ENCODE measurements at places on chromosomes 12 and 14.

DNA sequence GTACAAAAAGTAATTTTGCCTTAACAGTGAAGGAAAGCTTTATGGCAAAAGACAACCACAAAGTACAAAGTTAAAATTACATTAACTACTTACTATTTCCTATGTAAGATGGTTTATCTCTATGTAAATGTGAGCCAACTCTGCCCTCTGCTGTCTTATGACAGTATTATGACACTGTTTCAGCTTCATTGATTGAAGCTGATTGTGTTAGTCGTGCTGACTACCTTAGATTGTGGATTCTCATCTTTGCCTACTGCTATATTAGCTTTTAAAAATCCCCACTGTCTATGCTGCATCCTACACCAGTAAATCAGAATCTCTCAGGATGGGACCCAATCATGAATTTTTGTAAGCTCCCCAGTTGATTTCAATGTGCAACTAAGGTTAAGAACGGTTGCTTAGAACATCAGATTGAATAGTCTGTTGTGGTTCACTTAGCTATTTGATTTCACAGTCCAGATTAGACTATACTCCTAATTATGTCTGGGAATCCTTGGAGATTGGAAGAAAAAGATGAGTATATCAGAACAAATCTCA is 12.2 kb upstream of the SPTB start:
- DNase-seq, result peak; percentile 70

- DNase-seq, result no peak
Measured at GRCh38 chr12:93167841-93168492, 209.8 kb upstream of the NUDT4 start.

DNA sequence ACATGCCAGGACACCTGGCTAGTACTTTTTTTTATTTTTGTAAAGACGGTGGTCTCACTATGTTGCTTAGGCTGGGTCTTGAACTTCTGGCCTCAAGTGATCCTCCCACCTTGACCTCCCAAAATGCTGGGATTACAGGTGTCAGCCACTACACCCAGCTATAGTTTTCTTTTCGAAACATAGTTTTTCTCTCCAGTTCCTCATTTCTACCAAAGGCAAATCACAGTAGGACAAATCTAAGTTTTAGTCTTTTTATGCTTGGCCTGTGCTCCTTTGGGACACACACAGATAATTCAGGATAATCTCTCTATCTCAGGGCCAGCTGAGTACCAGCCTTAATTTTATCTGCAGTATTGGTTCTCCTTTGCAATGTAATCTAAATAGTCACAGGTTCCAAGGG is 100.7 kb downstream of the KCNMB4 start:
- DNase-seq, result no peak

DNA sequence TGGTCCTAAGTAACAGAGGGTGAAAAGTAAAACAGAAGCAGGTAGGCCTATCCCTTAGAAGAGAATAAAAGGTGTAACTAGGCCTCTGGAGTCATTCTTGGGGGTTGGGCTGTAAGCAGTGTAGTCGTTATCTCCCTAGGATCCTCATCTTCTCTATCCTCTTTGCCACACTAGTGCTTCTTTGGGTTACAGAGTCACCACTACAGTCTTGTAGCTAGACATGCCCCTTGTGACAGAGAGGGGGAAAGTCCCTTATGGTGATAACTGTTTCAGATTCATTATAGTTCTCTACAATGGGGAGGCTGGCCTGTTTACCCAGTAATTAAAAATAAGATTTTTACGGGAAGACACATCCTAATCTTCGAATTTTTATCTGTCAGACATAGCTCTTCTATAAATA is 16.4 kb upstream of the SRP54 start:
- DNase-seq, result peak; percentile 11

DNA sequence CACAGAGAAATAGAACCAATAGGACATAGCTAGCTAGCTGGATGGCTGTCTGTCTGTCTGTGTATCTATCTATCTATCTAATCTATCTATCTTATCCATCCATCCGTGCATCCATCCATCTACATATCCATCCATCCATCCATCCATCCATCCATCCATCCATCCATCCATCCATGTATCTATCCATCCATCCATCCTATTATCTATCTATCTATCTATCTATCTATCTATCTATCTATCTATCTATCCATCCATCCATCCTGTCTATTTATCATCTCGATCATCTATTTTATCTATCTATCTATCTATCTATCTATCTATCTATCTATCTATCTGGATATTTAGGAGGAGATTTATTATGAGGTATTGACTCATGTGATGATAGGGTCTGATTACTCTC is 84.9 kb downstream of the DNAH10 start:
- no peak for DNase-seq

- DNase-seq, result no peak
Measured at GRCh38 chr12:81416571-81416970, 338.7 kb downstream of the ACSS3 start.

DNA sequence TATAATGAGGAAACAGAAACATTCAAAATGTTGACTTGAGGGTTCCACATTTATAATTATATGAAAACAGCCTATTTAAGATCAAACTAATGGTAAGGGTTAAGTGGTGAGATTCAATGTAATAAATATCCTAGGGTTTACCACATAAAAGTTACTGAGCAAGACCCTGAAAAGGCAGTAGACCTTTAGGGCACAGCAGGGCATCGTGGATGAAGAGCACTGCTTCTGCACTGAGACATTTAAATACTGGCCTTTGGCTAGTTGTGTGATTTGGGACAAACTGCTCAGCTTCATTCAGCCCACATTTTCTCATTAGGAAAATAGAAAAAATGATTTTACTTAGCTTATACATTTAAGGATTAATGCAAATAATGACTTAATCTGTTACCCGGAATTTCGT is 42.0 kb downstream of the CNTN1 start:
- no peak for DNase-seq

DNA sequence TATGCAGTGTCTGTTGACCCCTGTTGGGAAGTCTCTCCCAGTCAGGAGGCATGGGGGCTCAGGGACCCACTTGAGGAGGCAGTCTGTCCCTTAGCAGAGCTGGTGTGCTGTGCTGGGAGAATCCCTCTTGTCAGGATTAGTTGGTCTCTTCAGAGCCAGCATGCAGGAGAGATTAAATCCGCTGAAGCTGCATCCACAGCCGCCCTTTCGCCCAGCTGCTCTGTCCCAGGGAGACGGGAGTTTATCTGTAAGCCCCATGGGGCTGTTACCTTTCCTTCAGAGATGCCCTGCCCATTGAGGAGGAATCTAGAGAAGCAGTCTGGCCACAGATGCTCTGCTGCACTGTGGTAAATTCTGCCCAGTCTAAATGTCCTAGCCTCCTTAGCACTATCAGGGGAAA is 13.1 kb upstream of the KLRC1 start:
- DNase-seq, result no peak

GRCh38 chr14:102645746-102646440 is 53.4 kb downstream of the RCOR1 start:
- DNase-seq, result no peak

Measured in CD4-positive, alpha-beta T cell treated with Interleukin-4 for 4 hours (primary cell).